GM23248 (cell line): ENCODE measurements at places on chromosomes 1 and 21. TPM values are rescaled to one million over a fixed set of nuclear protein-coding genes. Genes with fewer than 3 reads are reported as not detected.

Gene USP16
- 30.2 and 33.5 TPM in 2 replicates for total RNA-seq

Gene KMO
- total RNA-seq: not detected in 2 replicates

Gene ZCCHC17
- total RNA-seq: 32.2 and 34.8 TPM in 2 replicates

Gene OLFM3
- total RNA-seq: not detected in 2 replicates

Gene DMBX1
- total RNA-seq: not detected in 2 replicates

Gene THEM5
- total RNA-seq: not detected in 2 replicates

Gene TGFB2
- 0.51 and 0.97 TPM in 2 replicates for total RNA-seq

Gene SLC9C2
- total RNA-seq: not detected in 2 replicates

Gene OR2T29
- not detected in 2 replicates for total RNA-seq

Gene KIF14
- total RNA-seq: 5.1 and 5.4 TPM in 2 replicates

Gene TMCO4
- total RNA-seq: 24.5 and 25.9 TPM in 2 replicates

Gene UBASH3A
- total RNA-seq: not detected in 2 replicates

Gene LRRC7
- total RNA-seq: not detected in 2 replicates

Gene OR6N2
- not detected in 2 replicates for total RNA-seq

GRCh38 chr1:6958407-6959030, 173.3 kb downstream of the CAMTA1 start:
- H3K4me1 ChIP-seq: peaks cover 10% of the 10 kb centered on the region
- no peaks in the 10 kb centered on the region for H3K36me3 ChIP-seq
- H3K4me3 ChIP-seq: no peak overlapping the region
- H3K27me3 ChIP-seq: no peaks in the 10 kb centered on the region; the same call in 1 of the 2 replicates
- DNase-seq: no peak

- H3K27me3 ChIP-seq: no peaks in the 10 kb centered on the region
- H3K36me3 ChIP-seq: no peaks in the 10 kb centered on the region
- H3K4me1 ChIP-seq: no peaks in the 10 kb centered on the region
- no peak overlapping the region for H3K27ac ChIP-seq
These were observed 185.0 kb downstream of the MIS18A start for GRCh38 chr21:32093646-32094462.

- H3K27ac ChIP-seq: no peak overlapping the region
- no peaks in the 10 kb centered on the region for H3K36me3 ChIP-seq
- peaks cover 4% of the 10 kb centered on the region for H3K4me1 ChIP-seq
- 0 out of 2 replicates have a peak, but pooled peaks cover 7% of the 10 kb centered on the region for H3K27me3 ChIP-seq
These were observed 68.7 kb downstream of the CASZ1 start for GRCh38 chr1:10727751-10728232.

- no peaks in the 10 kb centered on the region for H3K4me1 ChIP-seq
- H3K27ac ChIP-seq: no peak overlapping the region
- H3K27me3 ChIP-seq: no peaks in the 10 kb centered on the region
- no peak for DNase-seq
- H3K4me3 ChIP-seq: no peak overlapping the region
These were observed 25.4 kb upstream of the TMEM54 start for GRCh38 chr1:32926562-32926961.

- H3K4me1 ChIP-seq: no peaks in the 10 kb centered on the region
- no peaks in the 10 kb centered on the region for H3K27me3 ChIP-seq
- no peak overlapping the region for H3K27ac ChIP-seq
- no peaks in the 10 kb centered on the region for H3K36me3 ChIP-seq
- H3K4me3 ChIP-seq: no peak overlapping the region
These were observed 1342.2 kb downstream of the PLA2G4A start for GRCh38 chr1:188170935-188171334.

- no peaks in the 10 kb centered on the region for H3K36me3 ChIP-seq
- H3K4me1 ChIP-seq: peaks cover 12% of the 10 kb centered on the region
- peak overlapping the region; percentile 77 for H3K27ac ChIP-seq
- DNase-seq: peak; percentile 17
These were observed 38.5 kb upstream of the TDRD10 start for GRCh38 chr1:154463512-154463990.

DNA sequence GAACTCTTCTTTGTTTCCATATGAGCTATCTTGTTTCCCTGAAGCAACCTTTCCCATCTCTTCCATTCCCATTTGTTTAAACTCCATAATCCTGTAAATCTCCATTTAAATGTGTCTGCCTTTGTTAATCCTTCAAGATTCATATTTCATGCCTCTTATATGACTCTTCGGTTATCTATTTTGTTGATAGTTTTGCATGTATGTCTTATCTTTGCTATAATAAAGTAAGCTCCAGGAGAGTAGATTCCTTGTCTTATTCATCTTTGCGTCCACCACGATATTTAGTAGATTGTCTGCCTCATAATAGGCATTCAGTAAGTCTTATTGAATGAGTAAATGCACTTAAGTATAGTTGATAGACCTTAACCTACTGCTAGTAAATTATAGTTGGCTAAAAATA, 18.4 kb downstream of the CLIC4 start:
- no peak for DNase-seq
- H3K4me1 ChIP-seq: peaks cover 92% of the 10 kb centered on the region
- no peaks in the 10 kb centered on the region for H3K27me3 ChIP-seq
- peaks cover 31% of the 10 kb centered on the region for H3K36me3 ChIP-seq
- H3K4me3 ChIP-seq: no peak overlapping the region

DNA sequence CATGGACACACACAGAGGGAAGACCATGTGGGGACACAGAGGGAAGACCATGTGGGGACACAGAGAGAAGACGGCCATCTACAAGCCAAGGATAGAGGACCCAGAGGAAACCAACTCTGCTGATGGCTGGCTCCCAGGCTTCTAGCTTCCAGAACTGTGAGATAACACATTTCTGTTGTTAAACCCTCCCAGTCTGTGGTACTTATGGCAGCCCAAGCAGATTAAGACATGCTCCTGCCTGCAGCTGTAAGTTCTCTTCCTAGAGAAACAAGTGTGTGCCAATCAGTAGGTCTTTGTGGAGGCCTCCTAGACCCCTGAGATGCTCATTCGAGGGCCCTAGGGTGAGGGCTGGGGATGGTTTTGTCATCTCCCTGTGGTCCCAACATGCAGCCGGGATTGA, 2.7 kb downstream of the AGT start:
- DNase-seq: no peak
- peaks cover 3% of the 10 kb centered on the region; the same call in 1 of the 2 replicates for H3K27me3 ChIP-seq
- H3K4me1 ChIP-seq: peaks cover 6% of the 10 kb centered on the region
- no peak overlapping the region for H3K4me3 ChIP-seq
- no peaks in the 10 kb centered on the region for H3K36me3 ChIP-seq

DNA sequence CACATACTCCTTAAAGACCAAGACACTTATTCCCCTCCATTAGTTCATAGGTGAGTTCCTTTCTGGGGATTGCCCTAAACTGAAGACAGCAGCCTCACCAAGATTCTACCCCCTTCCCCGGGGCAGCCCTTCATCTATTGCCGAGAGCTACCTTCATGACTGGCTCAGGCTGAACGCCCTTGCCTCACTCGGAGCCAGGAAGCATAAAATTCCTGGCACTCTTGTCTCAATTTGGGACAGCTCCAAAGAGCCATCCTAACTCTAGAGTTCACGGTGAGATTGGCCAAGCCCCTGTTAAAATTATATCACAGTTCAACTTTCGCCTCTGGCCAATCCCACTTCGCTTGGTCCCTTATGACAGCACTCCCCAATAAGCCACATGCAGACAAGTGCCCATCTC, 113.0 kb upstream of the PROX1 start:
- no peak overlapping the region for H3K27ac ChIP-seq
- no peaks in the 10 kb centered on the region for H3K4me1 ChIP-seq
- no peaks in the 10 kb centered on the region for H3K27me3 ChIP-seq
- H3K36me3 ChIP-seq: no peaks in the 10 kb centered on the region

DNA sequence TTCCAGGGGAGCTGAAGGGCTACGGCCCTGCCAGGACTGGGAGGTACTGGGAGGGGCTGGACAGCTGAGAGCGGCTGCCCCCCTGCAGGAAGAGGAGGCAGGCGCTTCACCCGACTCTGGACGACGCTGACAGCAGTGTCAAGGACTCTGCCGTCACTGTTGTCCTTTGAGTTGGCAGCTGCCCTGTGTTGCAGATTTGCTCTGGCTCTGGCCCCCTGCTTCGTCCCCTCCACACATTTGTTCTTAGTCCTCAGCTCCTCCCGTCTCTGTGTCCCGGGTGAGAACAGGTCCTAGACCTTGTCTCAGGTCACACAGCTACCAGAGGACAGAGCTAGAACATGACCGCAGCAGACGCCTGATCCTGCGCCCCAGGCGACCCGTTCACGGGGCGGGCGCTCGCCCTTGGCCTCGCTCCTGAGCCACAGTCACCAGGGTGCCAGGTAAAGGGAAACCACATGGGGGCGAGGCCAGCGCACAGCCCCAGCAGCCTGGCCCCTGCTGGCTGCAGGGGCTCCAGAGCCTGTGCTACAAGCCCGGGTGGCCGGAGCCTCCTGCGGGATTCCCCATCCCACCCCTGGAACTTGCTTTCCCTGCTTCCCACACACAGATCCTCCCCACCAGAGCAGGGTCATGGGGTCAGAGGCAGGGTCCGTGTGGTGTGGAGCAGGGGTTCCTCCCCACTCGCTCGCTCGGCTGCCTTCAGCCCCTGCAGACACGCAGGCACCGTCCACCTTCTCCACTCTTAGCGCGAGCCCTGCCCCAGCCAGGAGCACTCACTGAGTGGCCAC, 10.7 kb upstream of the NPHP4 start:
- H3K27me3 ChIP-seq: no peaks in the 10 kb centered on the region
- no peak overlapping the region for H3K27ac ChIP-seq
- H3K4me3 ChIP-seq: no peak overlapping the region
- no peaks in the 10 kb centered on the region for H3K4me1 ChIP-seq
- no peaks in the 10 kb centered on the region for H3K36me3 ChIP-seq
- no peak for DNase-seq

GRCh38 chr1:205480349-205480985, 24.0 kb upstream of the CDK18 start:
- no peak overlapping the region for H3K4me3 ChIP-seq
- H3K27ac ChIP-seq: no peak overlapping the region

DNA sequence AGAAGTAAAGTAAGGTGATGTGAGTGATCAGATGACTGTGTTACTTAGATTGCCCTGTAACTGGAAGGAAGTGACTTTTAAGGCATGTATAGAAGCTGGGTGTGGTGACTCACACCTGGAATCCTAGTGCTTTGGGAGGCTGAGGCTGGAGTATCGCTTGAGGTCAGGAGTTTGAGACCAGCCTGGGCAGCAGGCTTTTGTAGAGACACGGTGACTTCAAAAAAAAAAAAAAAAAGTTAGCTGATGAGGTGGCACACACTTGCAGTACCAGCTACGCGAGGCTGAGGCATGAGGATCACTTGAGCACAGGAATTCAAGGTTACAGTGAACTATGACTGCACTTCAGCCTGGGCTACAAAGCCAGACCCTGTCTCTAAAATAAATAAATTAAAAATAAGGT, 2.3 kb upstream of the USP16 start:
- H3K4me1 ChIP-seq: peaks cover 7% of the 10 kb centered on the region
- H3K27ac ChIP-seq: no peak overlapping the region
- H3K4me3 ChIP-seq: no peak overlapping the region
- DNase-seq: peak; percentile 16
- no peaks in the 10 kb centered on the region for H3K36me3 ChIP-seq

GRCh38 chr1:15128077-15128476, 25.5 kb upstream of the TMEM51 start:
- H3K27me3 ChIP-seq: peaks cover 6% of the 10 kb centered on the region
- H3K36me3 ChIP-seq: no peaks in the 10 kb centered on the region
- no peak overlapping the region for H3K4me3 ChIP-seq
- no peak overlapping the region for H3K27ac ChIP-seq

DNA sequence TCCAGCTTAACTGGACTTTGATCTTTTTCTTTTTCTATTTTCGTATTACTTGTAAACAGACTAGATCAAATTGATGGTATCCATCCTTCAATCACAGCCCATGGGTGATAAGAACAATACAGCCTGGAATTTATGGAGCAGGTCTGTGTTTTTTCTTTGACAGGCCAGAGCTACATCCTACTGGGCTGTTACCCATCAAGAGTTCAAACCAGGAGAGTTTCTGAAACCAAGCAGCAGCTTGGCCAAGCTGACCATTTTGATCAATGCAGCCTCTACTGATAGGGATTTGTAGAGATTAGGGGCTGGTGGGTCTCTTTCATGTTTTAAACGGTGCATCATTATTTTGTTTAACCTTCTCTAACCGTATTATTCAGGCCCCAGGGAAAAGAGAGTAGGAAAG, 24.3 kb upstream of the CCDC190 start:
- H3K27me3 ChIP-seq: no peaks in the 10 kb centered on the region
- H3K4me1 ChIP-seq: peaks cover 6% of the 10 kb centered on the region; the same call in 1 of the 2 replicates
- H3K27ac ChIP-seq: no peak overlapping the region
- DNase-seq: no peak
- H3K36me3 ChIP-seq: no peaks in the 10 kb centered on the region

- no peak overlapping the region for H3K27ac ChIP-seq
- DNase-seq: no peak
- H3K27me3 ChIP-seq: 0 out of 2 replicates have a peak, but pooled peaks cover 9% of the 10 kb centered on the region
- H3K36me3 ChIP-seq: no peaks in the 10 kb centered on the region
- 0 out of 2 replicates have a peak, but pooled peaks cover 4% of the 10 kb centered on the region for H3K4me1 ChIP-seq
These were observed 107.4 kb upstream of the ADAR start for GRCh38 chr1:154715385-154715784.

- peak overlapping the region; percentile 94 for H3K27ac ChIP-seq
- H3K27me3 ChIP-seq: no peaks in the 10 kb centered on the region
- peak overlapping the region; percentile 52 for H3K4me3 ChIP-seq
These were observed 99.0 kb upstream of the C1orf105 start for GRCh38 chr1:172321451-172321850.

DNA sequence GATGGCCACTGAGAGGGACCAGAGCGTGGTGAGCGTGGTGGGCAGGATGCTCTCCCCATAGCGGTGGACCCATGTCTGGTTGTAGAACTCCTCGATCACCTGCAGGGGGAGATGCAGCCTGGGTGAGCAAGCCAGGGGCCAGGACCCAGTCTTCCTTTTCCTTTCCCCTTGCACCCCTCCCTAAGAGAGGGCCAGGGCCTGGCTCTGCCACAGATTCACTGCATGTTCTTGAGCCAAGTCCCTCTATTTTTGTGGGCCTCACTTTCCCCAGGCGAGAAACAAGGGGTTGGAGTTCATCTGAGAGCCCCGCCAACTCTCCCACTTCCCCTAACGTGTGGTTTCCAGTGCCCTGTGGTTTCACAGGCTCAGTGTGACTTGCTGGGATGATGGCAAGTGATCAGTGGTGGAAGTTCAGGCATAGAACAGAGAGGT, 27.5 kb downstream of the SLC2A1 start:
- no peak overlapping the region for H3K4me3 ChIP-seq
- peaks cover 7% of the 10 kb centered on the region for H3K4me1 ChIP-seq
- H3K27ac ChIP-seq: no peak overlapping the region
- peak; percentile 50 for DNase-seq
- no peaks in the 10 kb centered on the region for H3K27me3 ChIP-seq
- H3K36me3 ChIP-seq: peaks cover 36% of the 10 kb centered on the region; the same call in 1 of the 2 replicates

- H3K36me3 ChIP-seq: no peaks in the 10 kb centered on the region
- no peak for DNase-seq
- H3K27ac ChIP-seq: no peak overlapping the region
- H3K27me3 ChIP-seq: no peaks in the 10 kb centered on the region; the same call in 1 of the 2 replicates
These were observed 51.9 kb upstream of the LPGAT1 start for GRCh38 chr1:211882381-211883004.

DNA sequence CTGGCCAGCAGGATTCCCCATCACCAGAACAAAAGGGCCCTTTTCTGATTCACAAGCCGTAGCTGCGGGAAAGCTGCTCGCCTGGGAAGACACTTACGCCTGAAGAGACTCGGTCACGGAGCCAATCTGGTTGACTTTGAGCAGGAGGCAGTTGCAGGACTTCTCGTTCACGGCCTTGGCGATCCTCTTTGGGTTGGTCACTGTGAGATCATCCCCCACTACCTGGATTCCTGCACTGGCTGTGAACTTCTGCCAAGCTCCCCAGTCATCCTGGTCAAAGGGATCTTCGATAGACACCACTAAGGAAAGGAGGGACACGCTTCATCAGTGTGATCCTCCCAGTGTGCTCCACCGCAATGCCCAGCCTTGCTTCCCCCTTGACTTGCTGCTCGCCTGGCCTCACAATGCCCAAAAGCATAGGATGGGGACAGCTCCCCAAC, 14.7 kb downstream of the ENO1 start:
- H3K27ac ChIP-seq: no peak overlapping the region
- peaks cover 5% of the 10 kb centered on the region; the same call in 1 of the 2 replicates for H3K4me1 ChIP-seq
- peaks cover 98% of the 10 kb centered on the region for H3K36me3 ChIP-seq
- no peaks in the 10 kb centered on the region for H3K27me3 ChIP-seq
- no peak for DNase-seq
